Cardiac fibroblast (primary cell): ENCODE measurements at places on chromosomes 4 and X.

DNA sequence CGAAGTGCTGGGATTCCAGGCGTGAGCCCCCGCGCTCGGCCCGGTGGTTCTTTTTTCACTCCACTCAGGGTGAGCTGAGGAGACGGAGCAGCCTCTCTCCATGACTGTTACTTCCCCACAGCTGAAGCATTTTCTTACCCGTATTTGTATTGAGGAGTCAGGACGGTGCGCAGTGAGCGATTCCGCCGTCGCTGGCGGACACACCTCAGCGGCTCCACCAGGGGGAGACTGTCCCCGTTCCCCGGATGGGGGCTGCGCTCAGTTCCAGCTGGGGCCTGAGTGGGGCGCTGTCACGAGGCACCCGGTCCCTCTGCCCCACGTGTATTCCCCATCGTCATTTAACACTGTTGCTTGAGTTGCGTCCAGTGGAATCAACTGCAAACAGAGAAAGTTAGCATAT lies 844.0 kb upstream of the FRG1 start:
- no peak for DNase-seq

- DNase-seq, result no peak
These were observed 166.3 kb downstream of the GALNTL6 start for GRCh38 chr4:171979461-171979860.

DNA sequence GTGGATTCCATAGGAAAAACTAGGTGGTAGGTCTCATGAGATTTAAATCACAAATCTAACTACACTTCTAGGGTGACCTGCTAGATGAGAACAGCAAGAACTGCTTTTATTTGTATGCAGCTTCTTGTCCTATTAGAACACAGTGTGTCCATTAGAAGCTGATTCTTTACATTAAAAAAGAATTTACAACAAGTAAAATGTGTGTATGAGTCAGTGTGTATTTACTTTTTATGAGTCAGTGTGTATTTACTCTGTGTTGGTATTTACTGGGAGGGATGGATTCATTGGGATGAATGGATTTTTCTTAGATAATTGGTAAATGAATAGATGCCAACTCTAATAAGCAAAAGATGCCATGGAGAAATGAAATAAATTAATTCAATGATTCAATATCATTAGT lies 40.6 kb upstream of the XPNPEP2 start:
- DNase-seq, result no peak

DNA sequence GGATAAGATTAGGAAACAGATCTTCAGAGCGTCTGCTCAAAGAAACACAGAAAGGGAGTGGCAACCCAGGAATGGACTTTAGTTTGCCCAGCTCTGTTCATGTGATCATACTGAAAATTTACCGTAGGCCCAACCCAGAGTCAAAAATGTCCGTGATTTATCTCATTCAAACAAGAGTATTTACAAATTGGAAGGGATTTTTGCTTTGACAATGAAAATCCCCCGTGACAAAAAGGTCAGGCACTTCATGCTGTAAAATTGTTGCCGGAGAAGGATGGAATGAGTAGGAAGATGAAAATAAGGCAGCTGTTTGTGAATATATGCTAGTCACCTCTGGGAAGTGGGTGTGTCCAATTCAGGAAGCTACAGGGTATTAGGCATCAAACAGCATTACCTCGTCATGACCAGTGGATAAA lies 1.2 kb downstream of the SULT1B1 start:
- no peak for DNase-seq

DNA sequence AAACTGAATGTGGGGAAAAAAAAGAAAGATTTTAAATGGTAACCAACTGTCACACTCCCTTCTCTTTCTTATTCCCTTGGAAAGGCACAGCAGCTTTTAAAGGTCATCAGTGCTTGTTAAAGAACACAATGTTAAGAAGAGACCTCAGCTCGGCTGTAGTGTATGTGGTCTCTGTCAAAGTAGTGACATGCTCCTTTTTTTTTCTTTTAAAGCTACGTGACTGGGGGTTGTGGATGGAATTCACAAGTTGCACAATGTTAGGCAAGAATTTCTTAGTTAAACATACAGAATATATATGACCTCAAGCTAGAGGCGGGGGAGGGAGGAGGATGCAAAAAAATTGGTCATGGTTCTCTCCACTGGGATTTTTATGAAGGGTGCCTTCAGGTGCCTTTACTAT lies 45.6 kb downstream of the OCRL start:
- no peak for DNase-seq

- peak; percentile 12 for DNase-seq
These were observed 220.0 kb downstream of the ENOX2 start for GRCh38 chrX:130682990-130683389.

DNA sequence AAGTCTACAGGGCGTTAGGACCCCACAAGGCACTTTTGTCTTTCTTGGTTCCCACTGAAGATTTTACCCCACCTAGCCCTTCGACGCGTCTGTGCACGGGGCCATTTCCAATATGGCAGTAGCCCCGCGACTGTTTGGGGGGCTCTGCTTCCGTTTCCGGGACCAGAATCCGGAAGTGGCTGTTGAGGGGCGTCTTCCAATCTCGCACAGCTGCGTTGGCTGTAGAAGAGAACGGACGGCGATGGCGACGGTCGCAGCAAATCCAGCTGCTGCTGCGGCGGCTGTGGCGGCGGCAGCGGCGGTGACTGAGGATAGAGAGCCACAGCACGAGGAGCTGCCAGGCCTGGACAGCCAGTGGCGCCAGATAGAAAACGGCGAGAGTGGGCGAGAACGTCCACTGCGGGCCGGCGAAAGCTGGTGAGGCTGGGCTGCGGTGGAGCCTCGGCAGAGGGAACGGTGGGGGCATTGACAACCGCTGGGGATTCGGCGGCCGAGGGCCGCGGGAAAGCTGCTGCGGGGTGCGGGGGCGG lies at the start of gene USP11:
Gene USP11 (plus strand): TSS at position 207 of the 530 bp plus-strand sequence. CDS start 35 bp downstream, at position 242.
- DNase-seq, result peak; percentile 31

DNA sequence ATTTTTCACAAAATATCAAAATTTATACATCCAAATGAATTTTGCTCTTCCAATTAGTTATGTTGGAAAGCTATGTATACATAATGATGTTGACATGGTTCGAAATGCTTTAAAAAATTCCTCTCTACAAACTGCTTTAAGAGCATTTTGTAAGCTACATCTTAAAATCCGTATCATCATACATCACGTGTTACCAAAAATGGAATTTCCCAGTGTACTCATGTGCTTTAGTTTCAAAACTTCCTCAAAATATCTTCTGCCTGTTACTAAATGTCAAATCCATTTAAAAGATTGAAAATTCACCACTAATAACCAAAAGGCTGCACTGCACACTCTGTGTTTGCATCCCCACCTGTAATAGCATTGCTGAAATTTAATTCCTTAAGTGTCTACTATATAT lies 87.9 kb downstream of the WDFY3 start:
- DNase-seq, result peak; percentile 64
